Activated T-helper 1 cell treated with Interleukin-2 at 50 U/mL for 16 hours (primary cell): ENCODE measurements at places on chromosomes 6 and 20.

- no peak for DNase-seq
Observed at GRCh38 chr20:19974630-19975435, 42.3 kb upstream of the NAA20 start.

GRCh38 chr20:23059001-23059400 is 9.5 kb upstream of the THBD start:
- no peak for DNase-seq

DNA sequence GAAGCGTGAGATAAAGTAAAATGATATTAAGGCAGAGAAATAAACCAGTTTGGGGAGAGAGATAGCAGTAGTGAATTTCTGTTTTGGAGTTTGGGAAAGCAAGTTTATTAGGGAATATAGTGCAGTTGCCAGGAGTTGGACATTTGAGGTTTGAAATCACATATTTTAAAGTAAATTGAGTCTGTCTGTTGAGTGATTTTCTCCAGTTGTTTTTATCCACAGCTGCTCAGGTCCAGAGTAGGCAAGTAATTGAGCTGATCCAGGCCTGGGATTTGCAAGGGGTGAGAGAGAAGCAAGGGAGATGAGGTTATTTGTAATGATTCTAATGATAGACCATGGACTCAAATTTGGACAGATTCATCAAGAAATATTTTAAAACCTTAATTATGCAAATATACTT is 481.9 kb downstream of the UTRN start:
- DNase-seq, result no peak

DNA sequence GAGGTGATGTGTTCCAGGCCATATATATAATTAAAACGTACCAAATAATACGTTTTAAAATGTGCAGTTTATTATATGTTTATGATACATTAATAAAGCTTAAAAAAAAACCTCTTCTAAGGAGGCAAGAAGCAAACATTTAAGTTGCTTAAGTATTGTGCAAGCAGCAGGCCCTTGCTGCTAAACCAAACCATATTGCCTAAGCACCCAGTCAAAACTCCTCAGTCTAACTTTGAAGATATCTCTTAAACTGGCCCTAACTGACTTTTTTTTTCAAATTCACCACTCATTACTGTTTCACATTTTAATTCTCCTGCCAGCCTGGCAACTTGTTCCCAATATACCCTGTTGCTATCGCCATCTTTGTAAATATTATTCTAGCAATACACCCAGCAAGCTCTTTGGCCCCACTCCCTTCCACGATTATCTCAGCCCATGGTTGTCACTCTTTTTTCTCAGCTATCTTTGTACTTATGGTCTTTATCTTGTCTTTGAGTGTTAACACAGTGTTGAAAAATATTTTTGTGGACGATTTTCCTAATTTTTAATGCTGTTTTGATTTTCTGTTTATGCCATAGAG is 60.9 kb downstream of the C6orf58 start:
- no peak for DNase-seq
